Gastroesophageal sphincter (tissue), 4 donors: ENCODE measurements at places on chromosomes 13 and 19. TPM values are rescaled to one million over a fixed set of nuclear protein-coding genes. Genes with fewer than 3 reads are reported as not detected.

UBA52 gene
- total RNA-seq = 607 TPM

OR10H1 gene
- total RNA-seq = not detected

CCL25 gene
- not detected for total RNA-seq

TTC9B gene
- total RNA-seq = not detected

NDUFA13 gene
- total RNA-seq = 113 TPM

TLE6 gene
- 0.40 TPM for total RNA-seq

COL5A3 gene
- 9.8 TPM for total RNA-seq
